PC-9 (cell line): ENCODE measurements at places on chromosomes 3 and 15. TPM values are rescaled to one million over a fixed set of nuclear protein-coding genes. Genes with fewer than 3 reads are reported as not detected.

DNA sequence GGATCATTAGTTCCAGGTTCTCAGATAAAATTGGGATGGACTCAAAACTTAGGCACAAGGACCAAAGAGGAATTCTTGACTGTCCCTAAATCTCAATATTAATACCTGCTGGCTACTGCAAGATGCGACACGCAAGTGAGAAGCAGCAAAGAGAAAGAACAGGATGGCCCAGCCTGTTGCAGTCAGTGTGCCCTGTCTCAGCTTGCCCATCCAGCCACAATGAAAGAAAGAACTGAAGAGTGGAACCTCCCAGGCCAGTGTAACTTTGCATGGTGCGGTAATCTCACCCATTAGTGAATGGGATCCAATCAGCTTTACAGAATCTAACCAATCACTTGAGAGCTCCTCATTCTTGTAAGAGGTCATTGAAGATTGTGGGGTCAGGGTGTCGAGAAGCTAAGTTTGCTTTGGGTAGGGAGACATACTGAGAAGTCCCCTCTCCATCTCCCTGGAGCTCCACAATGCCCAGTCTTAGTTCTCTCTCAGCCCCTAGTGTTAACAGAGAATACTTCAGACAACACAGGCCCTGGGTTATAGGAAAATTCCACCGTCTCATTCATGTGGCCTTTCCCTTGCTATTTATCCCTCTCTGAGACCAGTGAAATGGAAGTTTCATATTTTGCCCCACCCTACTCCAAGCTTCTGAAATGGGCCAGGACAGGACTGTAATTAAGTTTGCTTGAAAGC is 3.2 kb upstream of the SLC9A9 start:
- H3K4me3 ChIP-seq = no peak overlapping the region
- DNase-seq = no peak
- H3K27me3 ChIP-seq = no peaks in the 10 kb centered on the region
- H3K36me3 ChIP-seq = no peaks in the 10 kb centered on the region

DNA sequence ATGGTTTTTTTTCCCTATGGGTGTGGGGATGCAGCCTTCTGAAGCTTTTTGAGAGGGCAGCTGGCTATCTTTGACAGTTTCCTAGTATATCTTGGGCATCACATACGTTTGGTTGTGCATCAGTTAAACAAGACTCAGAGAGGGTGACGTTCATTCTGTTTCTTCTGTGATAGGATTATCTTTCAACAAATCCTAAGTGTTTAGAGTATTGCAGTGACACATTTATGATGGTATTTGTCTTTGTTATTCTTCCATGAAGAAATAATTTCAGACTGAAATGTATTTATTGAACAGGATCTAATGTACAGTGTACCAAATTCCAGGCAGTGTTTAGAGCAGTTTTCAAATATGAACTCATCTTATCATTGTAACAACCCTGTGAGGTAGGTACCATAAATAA is 114.4 kb downstream of the PLCL2 start:
- H3K4me3 ChIP-seq = no peak overlapping the region
- H3K36me3 ChIP-seq = no peaks in the 10 kb centered on the region
- no peak for DNase-seq
- peaks cover 4% of the 10 kb centered on the region for H3K4me1 ChIP-seq
- H3K27ac ChIP-seq = no peak overlapping the region
- H3K27me3 ChIP-seq = no peaks in the 10 kb centered on the region

GRCh38 chr3:137709011-137709601 is 55.0 kb upstream of the SOX14 start:
- H3K4me3 ChIP-seq = no peak overlapping the region
- no peaks in the 10 kb centered on the region for H3K36me3 ChIP-seq
- DNase-seq = no peak
- peaks cover under 1% of the 10 kb centered on the region; the same call in 1 of the 2 replicates for H3K27me3 ChIP-seq

The ZNF501 gene
- 2.6 and 3.9 TPM in 2 replicates for total RNA-seq

The FAM81A gene
- 7.0 TPM in 2 replicates for total RNA-seq

- peak; percentile 43 for DNase-seq
- no peaks in the 10 kb centered on the region for H3K36me3 ChIP-seq
- no peak overlapping the region for H3K4me3 ChIP-seq
- no peak overlapping the region for H3K27ac ChIP-seq
- 0 out of 2 replicates have a peak, but pooled peaks cover 9% of the 10 kb centered on the region for H3K4me1 ChIP-seq
Observed at GRCh38 chr3:41102053-41102556, 97.2 kb upstream of the CTNNB1 start.

GRCh38 chr15:52021128-52021671 is 2.2 kb downstream of the MAPK6 start:
- DNase-seq = peak; percentile 42
- peaks cover 16% of the 10 kb centered on the region for H3K4me1 ChIP-seq
- no peaks in the 10 kb centered on the region for H3K27me3 ChIP-seq
- H3K36me3 ChIP-seq = no peaks in the 10 kb centered on the region
- peak overlapping the region; percentile 83 for H3K27ac ChIP-seq

- H3K4me3 ChIP-seq = no peak overlapping the region
- DNase-seq = no peak
- H3K36me3 ChIP-seq = no peaks in the 10 kb centered on the region
Observed at GRCh38 chr3:9028134-9028533, 64.9 kb upstream of the RAD18 start.

The TM4SF1 gene
- total RNA-seq = 146 and 225 TPM in 2 replicates

DNA sequence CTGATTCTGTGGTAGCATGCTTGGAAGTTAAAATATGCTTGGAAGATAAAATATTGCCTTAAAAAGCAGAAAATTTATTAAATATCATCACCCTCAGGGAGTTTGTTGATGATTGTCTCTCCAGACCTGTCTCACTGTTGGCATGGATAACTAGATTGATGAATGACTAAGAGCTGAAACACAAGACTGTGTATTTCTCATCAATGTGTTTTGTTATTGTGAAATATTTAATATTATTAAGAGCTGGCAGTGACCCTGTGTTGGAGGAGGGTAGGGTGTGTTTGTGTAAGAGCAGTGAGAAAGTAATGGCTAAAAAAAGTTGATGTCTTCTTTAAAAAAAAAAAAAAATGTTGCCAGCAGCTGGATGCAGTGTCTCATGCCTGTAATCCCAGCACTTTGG is 82.2 kb downstream of the ITPR1 start:
- H3K27ac ChIP-seq = no peak overlapping the region
- H3K27me3 ChIP-seq = no peaks in the 10 kb centered on the region
- no peak overlapping the region for H3K4me3 ChIP-seq

DNA sequence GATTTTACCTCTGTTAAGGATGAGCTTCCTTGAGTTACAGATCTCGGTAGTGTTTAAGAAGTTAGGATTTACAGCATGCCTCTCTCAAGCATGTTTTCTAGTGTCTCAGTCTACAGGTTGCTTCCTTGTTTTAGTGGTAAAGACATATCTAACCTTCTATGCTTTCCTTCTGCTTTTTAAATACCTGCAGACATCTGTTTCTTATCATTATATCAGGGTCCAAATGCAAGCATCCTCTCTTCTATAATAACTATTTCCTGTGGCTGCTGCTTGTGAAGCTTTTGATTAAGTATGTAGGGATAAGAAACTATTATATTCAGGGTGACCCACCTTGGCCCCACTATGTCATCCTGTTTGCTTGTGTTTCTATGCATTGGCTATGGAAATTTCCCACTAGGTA is 112.2 kb upstream of the LRRFIP2 start:
- no peak for DNase-seq
- H3K4me1 ChIP-seq = no peaks in the 10 kb centered on the region; the same call in 1 of the 2 replicates

DNA sequence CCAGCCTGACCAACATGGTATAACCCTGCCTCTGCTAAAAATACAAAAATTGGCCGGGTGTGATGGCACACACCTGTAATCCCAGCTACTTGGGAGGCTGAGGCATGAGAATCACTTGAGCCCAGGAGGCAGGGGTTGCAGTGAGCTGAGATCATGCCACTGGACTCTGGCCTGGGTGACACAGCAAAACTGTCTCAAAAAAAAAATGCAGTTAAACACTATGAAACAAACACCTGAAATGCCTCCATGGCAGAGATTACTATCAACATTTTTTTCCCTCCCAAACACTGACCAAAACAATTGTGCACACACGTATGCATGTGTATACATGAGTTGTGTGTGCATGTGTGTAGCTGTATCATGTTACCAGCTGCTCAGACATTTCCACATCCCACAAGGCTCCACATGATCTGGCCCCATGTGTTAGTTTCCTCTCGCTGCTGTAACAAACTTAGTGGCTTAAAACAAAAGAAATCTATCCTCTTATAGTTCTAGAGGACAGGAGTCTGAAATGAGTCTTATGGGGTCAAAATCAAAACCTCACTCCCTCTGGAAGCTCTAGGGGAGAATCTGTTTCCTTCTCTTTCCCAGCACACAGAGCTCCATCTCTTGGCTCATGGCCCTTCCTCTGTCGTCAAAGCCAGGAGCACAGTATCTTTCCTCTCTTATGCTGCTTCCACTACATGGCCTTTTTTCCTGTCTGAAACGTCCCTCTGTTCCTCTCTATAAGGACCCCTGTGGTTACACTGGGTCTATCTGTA is 34.5 kb downstream of the SLC41A3 start:
- H3K4me1 ChIP-seq = no peaks in the 10 kb centered on the region
- H3K27me3 ChIP-seq = no peaks in the 10 kb centered on the region
- DNase-seq = no peak
- H3K4me3 ChIP-seq = no peak overlapping the region
- no peaks in the 10 kb centered on the region for H3K36me3 ChIP-seq

GRCh38 chr15:81751256-81751655 is 294.6 kb downstream of the MEX3B start:
- H3K4me1 ChIP-seq = no peaks in the 10 kb centered on the region
- peaks cover 41% of the 10 kb centered on the region for H3K27me3 ChIP-seq
- H3K27ac ChIP-seq = no peak overlapping the region
- no peaks in the 10 kb centered on the region for H3K36me3 ChIP-seq

The KCNAB1 gene
- total RNA-seq = 1.4 and 3.3 TPM in 2 replicates

- H3K4me1 ChIP-seq = no peaks in the 10 kb centered on the region
- no peaks in the 10 kb centered on the region for H3K36me3 ChIP-seq
- H3K27me3 ChIP-seq = no peaks in the 10 kb centered on the region
- H3K4me3 ChIP-seq = no peak overlapping the region
Observed at GRCh38 chr3:121443456-121443855, 102.3 kb downstream of the POLQ start.

GRCh38 chr3:115862099-115862498 is 238.8 kb downstream of the GAP43 start:
- H3K27me3 ChIP-seq = no peaks in the 10 kb centered on the region
- no peaks in the 10 kb centered on the region for H3K36me3 ChIP-seq
- no peak for DNase-seq
- no peaks in the 10 kb centered on the region for H3K4me1 ChIP-seq

DNA sequence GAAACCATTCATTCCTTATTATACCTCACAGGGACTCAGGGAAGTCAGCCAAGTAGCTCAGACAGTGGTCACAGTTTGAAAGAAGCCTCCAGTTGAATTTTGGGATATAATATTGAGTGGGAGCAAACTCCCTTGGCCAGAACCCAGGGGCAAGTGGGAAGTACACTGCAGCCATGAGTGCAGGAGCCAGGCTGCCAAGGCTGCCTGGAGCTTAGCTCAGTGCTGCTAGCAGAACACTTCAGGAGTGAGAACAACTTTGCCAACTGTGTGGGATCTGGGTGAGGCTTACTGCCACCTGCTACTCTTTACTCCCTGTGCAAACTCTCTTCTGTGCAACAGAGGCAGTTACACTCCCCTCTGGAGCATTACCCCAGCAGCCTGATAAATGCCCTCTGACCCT is 4.6 kb downstream of the OR5K3 start:
- no peaks in the 10 kb centered on the region for H3K27me3 ChIP-seq
- no peak overlapping the region for H3K4me3 ChIP-seq
- H3K27ac ChIP-seq = no peak overlapping the region
- H3K4me1 ChIP-seq = no peaks in the 10 kb centered on the region

The QARS1 gene
- total RNA-seq = 334 and 337 TPM in 2 replicates

GRCh38 chr3:6640907-6641306 is 220.0 kb upstream of the GRM7 start:
- H3K4me3 ChIP-seq = no peak overlapping the region
- no peaks in the 10 kb centered on the region for H3K36me3 ChIP-seq
- DNase-seq = no peak
- H3K27me3 ChIP-seq = no peaks in the 10 kb centered on the region

DNA sequence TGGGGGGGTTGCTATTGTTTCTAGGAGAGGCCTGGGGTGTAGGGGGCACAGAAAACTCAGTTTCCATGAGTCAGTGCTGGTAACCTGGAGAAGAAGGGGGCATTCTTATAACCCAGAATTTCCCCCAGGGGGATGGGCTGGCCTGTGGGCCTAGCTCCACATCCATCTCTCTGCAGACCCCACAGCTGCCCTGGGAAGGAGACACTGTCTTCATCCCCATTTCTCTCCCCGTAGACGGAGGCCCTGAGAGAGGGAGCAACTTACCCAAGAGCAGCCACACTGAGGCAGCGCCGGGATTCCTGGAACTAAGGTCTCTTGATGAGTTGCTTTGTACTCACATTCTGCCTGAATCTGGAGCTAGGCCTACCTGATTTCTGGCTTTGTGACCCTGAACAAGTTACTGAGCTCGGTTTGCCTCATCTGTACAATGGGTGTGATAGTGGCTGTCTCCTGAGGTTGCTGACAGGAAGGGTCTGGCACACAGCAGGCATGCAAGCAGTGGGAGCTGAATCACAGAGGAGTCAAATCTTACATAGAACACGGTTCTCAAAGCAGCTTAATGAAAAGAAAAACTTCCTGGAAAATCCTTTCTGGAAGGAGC is 55.0 kb upstream of the LCTL start:
- no peaks in the 10 kb centered on the region for H3K27me3 ChIP-seq
- H3K4me1 ChIP-seq = peaks cover 4% of the 10 kb centered on the region; the same call in 1 of the 2 replicates
- H3K4me3 ChIP-seq = no peak overlapping the region
- H3K36me3 ChIP-seq = no peaks in the 10 kb centered on the region

The CTDSPL2 gene
- 31.5 and 55.0 TPM in 2 replicates for total RNA-seq

The EFHB gene
- total RNA-seq = 1.5 and 2.8 TPM in 2 replicates

GRCh38 chr15:73328981-73329380 is 39.8 kb downstream of the HCN4 start:
- H3K4me1 ChIP-seq = no peaks in the 10 kb centered on the region
- DNase-seq = no peak

DNA sequence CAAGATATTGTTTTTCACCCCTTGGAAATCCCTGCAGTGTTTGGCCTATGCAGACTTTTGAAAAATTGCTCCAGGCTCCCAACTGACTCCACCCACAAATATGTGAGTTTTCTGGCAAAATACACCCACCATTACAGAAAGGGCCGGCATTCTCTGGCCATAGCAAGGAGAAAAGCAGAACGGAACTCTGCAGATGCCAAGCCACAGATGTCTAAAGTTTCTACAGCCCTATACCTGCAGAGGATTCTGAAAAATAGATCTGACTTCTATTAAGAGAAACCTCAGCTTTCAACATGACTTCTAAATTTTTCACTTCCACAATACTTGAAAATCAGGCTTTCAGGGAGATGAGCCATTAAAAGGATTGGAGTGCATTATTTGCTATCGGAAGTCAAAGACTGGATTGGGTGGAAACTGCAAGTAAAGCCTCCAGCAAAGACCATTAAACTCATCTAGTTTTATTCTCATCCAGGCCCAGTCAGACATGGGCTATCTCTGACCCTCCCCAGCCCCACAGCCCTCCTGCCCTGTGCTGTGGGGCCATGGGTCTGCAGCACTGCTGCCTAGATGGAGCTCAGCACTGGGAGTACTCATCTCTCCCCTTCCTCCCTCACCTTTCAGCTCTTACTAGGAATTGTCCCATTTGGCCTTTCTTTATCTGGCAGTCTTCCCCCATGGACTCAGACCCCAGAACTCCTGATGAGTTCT is 243.1 kb upstream of the GOLGA6L4 start:
- H3K4me1 ChIP-seq = no peaks in the 10 kb centered on the region
- DNase-seq = no peak
- H3K27me3 ChIP-seq = no peaks in the 10 kb centered on the region
- no peak overlapping the region for H3K4me3 ChIP-seq

GRCh38 chr3:114863848-114864247 is 283.2 kb downstream of the ZBTB20 start:
- H3K27me3 ChIP-seq = no peaks in the 10 kb centered on the region
- no peak overlapping the region for H3K27ac ChIP-seq
- no peaks in the 10 kb centered on the region for H3K36me3 ChIP-seq
- H3K4me1 ChIP-seq = no peaks in the 10 kb centered on the region
- no peak overlapping the region for H3K4me3 ChIP-seq
- no peak for DNase-seq

The CFAP92 gene
- 4.3 and 4.8 TPM in 2 replicates for total RNA-seq
